Activated naive CD8-positive, alpha-beta T cell treated with anti-CD3 and anti-CD28 coated beads for 36 hours (primary cell): ENCODE measurements at places on chromosomes 16 and 17.
A peak's percentile ranks its signal among the peaks of the same experiment; 100 is the strongest.

DNA sequence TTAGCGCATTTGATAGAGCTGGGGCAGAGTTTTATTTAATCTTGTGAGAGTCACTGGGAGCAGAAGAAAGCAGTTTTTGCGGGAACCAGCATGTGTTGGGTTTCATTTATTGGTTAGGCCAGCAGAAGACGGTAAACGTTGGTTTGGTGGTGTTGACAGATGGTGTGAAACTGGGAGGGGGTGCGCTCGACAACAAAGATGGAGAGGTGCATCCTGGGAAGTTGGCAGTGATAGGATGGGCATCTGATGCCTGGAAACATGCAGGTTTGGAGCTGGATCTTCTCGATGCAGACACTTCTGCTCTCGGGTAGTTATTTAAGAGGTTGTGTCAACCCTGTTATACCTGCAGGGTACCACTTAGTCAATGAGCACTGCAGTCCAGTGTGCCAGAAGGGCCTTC lies 24.9 kb upstream of the CLEC18A start:
- no peak for DNase-seq

DNA sequence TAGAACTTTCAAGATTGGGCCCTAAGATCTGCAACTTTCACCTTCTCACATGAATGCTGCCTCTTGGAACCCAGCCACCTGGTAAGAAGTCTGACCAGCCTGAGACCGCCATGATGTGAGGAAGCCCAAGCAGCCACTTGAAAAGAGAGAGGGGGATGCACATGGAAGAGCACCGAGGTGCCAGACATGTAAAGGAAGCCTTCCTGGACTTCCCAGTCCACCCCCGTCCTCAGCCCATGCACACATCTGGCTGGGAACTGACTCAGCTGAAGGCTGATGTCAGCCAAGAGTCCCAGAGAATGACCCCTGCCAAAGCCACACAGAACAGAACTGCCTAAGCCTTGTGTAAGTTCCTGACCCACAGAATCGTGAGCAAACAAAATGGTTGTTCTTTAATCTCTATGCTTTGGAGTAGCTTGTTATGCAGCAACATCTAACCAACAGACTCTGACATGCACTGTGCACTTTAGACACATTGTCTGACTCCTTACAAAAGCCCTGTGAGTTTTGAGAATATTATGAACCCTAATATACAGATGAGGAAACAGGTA lies 86.7 kb downstream of the RMI2 start:
- DNase-seq, result no peak

DNA sequence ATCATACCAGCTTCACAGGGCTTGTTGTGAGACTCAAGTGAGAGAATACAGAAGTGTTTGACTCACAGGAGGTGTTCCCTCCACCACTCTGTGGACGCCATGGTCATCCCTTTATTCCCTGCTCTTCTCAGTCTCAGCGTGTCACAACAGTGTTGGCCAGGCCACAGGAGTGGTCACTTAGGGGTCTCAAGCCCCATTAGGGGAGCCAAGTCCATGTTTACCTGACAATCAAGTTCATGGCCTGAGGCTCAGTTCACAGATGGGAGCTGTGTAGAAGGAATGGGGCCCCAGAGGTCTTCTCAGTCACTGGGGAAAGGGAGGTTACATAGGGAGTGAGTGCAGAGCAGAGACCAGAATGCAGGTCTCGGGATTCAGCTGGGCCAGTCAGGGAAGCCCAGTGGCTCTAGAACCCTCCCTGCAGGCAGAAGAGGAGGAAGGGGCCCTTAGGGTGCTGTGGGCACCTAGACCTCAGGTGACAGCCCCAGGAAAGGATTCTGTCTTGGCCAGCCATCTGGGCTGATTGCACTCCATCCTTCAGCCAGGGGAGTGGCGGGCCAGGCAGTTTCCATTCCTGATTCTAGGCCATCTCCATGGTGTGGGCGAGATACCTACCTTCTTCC lies 9.5 kb upstream of the CENPT start:
- DNase-seq, result no peak

- DNase-seq, result no peak
These were observed 671.4 kb upstream of the SALL1 start for GRCh38 chr16:51822471-51822870.

DNA sequence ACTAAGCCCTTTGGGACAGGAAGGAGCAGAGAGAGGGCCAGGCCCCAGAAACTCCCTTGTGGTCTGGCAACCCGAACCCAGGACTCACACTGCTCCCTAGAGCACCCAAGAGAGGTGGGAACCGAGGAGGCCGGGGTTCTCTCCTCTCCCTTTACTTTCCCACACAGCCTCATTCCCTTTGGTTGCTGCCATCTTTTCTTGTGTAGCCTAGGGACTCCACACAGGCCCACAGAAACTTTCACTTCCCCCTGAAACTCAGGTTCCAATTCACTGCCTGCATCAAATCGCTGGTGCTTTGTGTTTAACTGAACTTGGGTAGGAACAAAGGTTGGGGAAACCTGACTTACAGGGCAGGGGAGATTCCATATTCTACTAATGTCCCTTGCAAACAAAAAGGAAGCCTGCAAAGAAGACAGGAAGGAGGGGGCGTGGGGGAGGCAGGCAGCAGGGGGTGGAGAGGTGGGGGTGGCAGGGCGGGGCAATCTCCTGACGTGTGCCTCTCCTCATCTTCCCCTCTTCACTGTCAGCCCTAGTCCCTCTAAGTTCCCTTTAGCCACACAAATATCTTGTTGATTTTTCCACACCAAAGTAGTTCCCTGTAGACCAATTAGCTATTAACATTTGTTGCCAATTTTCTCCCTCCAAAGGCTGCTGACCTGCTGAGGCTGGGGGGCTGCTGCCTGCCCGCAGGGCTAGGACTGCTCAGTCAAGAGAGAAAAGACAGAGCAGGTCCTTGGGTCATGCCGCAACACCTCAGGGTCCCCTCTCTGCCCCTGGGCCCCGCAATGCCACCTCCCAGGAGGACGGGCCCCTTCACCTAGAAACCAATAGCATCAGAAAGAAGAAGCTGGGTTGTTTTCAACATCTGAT lies 8.0 kb downstream of the ST3GAL2 start:
- DNase-seq, result peak; percentile 65

- no peak for DNase-seq
These were observed 64.6 kb downstream of the CYTH1 start for GRCh38 chr17:78717431-78717980.

- DNase-seq, result no peak
These were observed 13.1 kb downstream of the ZSCAN10 start for GRCh38 chr16:3085868-3086595.

- DNase-seq, result no peak
These were observed 74.5 kb downstream of the ZNF423 start for GRCh38 chr16:49781401-49781800.
